ENCODE measurements at places on chromosomes 5 and 9.
A peak's percentile ranks its signal among the peaks of the same experiment; 100 is the strongest.

- no peak for DNase-seq
Measured at GRCh38 chr5:102910240-102911226, 155.4 kb downstream of the PAM start.

- no peak for DNase-seq
Measured at GRCh38 chr5:143779506-143779905, 32.5 kb upstream of the HMHB1 start.

DNA sequence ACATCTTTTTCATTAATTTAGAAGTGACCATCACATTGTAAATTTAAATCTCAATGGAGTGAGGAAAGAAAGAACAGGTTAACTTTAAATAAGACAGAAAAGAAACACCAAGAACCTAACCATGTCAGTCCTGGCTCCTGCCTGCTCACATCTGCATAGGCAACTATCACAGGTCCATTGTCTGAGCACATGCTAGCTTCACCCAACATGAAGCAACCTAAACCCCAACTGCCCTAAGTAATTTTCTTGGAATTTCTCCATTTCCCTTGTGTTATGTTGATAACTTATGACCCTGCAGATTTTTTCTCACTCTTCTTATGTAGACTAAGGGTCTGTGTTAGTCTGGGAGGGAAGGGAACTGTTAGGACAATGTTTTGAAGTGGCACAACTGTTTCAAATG, 2205.8 kb upstream of the ACO1 start:
- DNase-seq = no peak

DNA sequence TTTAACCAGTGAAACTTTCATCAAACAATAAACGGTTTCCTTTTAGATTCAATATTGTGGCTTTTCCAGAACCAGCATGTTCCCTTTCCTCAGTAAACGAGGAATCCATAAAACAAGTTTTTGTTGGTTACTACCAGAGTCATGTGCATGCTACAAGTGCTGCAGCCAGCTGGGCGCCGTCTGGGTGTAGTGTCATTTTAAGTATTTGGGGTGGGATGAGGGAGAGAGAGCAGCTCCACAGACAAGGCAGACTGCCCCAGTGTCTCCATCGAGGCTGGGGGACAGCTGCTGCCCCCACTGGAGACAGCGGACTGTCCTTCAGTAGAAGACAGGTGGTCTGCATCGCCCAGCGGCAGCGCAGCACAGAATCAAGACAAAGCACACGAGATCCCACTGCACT, 17.3 kb downstream of the ARPC5L start:
- no peak for DNase-seq

GRCh38 chr9:18255158-18255629, 218.8 kb upstream of the ADAMTSL1 start:
- DNase-seq = peak; percentile 91

- no peak for DNase-seq
Measured at GRCh38 chr5:61754792-61755191, 422.7 kb downstream of the ZSWIM6 start.

DNA sequence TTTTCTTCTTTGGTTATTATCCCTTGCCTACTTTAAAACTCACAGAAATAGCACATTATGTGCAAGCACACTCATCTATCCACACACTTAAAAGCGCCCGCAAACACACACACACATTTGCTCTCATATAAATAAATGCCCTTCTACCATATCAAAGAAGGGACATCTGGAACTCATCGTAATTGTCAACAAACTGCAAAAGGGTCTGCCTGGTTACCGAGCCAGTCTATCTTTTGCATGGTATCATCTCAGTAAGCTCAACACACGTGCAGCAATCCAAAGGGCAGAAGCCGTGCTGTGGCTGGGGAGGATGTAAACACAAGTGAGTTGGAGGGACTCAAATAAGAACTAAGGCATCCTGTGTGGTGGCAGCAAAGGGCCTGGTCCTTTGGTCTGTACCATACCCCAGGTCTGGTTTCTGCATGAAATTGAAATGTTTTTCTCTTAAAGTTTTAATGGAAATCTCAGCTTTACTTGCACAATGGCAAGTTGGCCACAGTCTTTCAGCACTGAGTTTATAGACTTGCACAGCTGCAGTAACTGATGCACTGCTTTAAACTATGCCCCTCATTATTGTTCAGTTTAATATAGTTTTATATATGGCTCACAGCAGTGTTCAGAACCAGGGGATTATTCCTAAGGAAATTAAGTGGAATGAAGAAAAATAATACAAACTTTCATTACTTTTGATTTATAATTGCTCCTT, 331.0 kb downstream of the ADAMTS6 start:
- no peak for DNase-seq

DNA sequence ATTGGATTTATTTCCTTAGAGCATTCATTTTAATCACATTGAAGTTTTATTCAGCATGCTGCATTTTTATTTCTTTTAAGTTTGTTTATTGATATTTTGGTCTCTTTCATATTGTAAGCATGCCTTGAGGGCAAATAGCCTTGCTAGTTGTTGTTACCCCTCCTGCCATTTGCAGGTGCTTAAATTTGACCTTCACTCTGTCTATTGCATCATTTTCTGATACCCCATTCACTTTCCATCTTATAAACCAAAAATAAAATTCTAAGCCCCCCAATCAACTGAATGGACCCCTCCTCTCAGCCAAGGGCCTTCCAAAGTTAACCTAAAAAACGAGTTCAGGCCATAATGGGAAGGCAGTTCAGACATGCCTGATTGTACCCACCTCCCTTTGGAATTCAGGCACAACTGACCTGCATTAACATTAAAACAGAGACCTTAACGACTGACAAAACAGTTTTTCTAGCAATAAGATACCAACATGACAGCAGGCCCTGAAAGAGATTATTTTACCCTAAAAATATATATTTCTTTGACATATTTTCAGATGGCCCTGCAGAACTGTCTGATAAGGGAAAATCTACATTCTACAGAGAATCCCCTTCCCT, 32.1 kb downstream of the TARS1 start:
- DNase-seq = no peak

- DNase-seq = no peak
Measured at GRCh38 chr5:124088289-124089032, 576.5 kb downstream of the CSNK1G3 start.

GRCh38 chr9:89361816-89362646, 43.7 kb downstream of the SECISBP2 start:
- peak; percentile 42 for DNase-seq

- no peak for DNase-seq
Measured at GRCh38 chr9:89594811-89595550, 9.8 kb upstream of the GADD45G start.

GRCh38 chr9:136267261-136268111, 21.9 kb upstream of the QSOX2 start:
- DNase-seq = peak; percentile 81

DNA sequence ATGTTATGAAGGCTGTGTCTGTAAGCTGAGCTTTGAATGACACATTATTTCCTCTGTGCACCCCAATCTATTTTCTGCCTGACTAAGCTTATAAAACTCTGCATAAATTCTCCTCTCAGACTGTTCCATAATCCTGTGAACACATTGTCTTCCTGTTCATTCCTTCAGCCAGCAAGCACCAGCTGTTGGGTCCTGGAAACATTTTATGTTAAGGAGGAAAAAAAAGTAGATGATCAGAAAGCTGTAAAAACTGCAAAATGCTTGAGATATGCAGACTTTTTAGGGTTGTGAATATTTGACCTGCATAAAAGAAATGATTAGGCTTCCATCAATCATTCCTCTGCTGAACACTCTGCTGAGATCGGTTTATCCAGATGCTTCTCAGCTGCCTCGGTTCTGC, 1246.0 kb upstream of the DMAC1 start:
- peak; percentile 27 for DNase-seq

DNA sequence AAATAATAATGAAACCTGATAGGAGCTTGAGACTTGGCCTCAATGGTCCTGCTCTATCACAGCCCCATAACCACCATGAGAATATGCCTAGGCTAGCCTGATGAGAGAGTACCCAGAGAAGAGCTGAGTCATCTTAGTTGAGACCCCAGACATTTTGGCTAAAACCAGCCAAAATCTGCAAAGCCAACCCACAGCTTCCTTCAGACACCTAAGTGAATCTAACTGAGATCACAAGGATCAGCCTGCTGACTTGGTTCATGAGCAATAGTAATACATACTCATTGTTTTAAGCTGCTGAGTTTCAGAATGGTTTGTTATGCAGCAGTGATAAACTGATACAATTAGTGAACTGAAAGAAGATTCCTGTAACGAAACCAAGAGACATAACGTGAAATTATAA, 473.7 kb upstream of the PTGER4 start:
- DNase-seq = no peak

DNA sequence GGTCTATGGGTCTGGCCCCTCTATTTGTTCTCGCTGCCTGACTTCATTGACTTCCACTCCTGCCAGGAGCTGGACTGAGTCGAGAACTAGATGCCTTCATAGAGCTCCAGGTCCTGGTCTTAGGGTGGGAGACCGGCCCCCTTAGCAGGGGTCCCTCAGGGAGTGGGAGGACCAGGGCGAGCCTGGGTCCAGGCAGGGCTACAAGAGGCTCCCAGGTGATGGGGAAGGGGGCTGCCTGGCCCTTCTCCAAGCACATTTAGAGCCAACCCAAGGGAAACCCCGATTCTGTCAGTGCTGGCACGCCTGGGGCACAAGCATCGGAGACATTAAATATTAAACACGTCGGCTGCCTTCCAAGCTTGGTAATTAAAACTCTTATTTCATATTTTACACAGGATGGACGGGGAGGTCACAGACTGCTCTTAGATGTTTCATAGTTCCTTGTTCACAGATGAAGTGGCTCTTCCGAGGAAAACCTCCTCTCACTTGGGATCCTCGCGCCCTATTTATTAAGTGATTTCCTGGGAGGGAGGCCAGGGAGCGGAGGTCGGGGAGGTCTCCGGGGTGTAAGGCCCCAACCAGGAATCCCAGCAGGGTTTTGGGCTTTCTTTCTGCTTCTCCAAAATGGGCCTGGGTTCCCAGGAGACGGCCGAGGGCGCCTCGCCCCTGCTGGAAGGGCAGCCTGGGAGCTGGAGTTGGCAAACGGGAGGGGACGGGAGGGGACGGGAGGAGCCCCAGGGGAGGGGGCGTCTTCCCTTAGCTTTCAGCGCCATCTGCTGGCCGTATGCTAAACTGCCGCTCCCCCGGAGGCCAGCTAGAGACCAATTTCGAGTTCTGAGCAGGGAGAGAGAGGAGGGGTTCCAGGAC, 23.4 kb upstream of the ZBTB43 start:
- DNase-seq = peak; percentile 84

GRCh38 chr9:26956860-26957233, 635 bp downstream of the IFT74 start:
- no peak for DNase-seq

- DNase-seq = no peak
Measured at GRCh38 chr5:64299805-64300204, 134.2 kb downstream of the RNF180 start.

DNA sequence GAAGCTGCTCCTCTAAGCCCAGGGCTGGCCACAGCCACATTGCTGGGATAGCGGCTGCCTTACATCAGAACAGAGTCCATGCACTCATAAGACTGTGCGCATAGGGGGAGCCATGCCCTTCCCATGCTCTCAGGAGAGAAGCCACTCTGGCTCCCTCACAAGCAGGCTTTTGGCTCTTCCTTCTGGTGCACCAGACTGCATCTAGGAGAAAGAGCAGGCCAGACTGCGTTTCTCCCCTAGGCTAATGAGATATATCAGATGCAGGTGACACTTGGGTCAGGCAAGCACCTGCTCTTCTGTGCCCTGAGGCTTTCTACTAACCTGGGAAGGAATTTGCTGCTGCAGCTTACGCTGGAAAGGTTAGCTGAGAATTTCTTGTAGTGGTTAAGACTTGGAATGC, 43.2 kb upstream of the BRINP1 start:
- DNase-seq = no peak

GRCh38 chr5:128644863-128645262, 106.8 kb upstream of the FBN2 start:
- no peak for DNase-seq

- no peak for DNase-seq
Measured at GRCh38 chr5:67248703-67249589, 52.3 kb upstream of the CD180 start.

DNA sequence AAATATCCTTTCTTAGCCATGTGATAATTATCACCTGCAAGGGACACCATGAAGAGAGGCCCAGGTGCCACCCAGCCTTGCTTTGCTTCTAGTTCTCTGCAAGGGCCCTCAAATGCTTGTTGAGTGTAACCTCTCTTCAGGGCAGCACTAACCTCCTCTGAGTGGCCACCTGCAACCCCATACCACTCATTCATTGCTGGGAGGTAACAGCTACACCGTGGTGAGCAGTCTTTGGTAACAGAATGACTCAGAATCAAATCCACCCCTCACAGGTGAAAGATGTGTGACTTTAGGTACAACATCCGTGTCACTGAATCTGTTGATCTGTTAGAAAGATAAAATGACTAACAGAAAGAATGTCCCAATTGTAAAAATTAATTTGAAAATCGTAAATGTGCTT, 365.1 kb upstream of the TRPC7 start:
- no peak for DNase-seq

- DNase-seq = no peak
Measured at GRCh38 chr9:98427491-98427890, 172.0 kb upstream of the TBC1D2 start.

DNA sequence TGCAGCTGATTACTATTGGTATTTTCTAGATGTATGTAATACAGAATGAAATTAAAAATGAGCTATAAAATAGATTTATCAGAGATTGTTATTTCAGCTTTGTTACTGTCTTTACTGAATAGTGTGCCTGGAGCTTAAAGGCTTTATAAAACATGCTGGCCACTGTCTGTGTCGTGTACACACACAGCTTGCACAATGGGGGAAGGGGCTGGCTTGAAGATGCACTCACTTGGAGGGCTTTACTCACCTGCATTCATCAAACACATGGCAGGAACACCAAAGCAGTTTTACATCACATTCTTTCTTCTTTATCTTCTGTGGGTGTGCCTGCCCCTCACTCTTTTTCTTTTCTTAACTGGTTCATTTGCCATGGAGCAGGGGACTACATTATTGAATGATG, 60.9 kb downstream of the TLE4 start:
- DNase-seq = no peak

GRCh38 chr5:79242242-79243039, 6.5 kb downstream of the JMY start:
- no peak for DNase-seq

DNA sequence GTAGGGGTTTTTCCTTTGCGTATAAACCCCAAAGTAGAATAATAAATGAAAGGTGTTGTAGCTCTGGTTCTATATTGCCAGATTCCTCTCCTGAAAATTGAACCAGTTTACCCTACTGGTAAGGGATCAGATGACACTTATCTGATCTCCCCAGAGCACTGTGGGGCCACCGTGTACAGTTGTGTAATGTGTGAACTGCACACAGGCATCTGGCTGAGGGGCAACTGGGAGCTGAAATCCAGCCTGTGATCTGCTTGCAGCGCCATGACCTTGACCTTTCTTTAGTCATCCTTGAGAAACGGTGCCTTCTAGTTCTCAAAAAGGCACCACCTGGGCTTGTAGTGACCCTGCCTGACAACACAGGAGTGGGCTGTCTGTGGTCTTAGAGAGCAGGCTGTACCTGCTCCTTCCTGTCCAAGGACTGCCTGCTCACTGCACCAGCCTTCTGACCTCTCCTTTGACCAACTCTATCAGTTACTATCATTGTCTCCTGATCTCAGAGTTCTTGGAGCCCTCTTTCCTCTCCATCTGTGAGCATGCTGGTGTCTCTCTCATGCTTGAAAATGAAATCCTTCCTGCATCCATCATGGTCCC, 40.2 kb downstream of the PDE6A start:
- DNase-seq = no peak

GRCh38 chr5:128146671-128147070, 63.1 kb downstream of the SLC12A2 start:
- DNase-seq = no peak

All from Ammon's horn (tissue), 1 donor.